NCI-H2081 treated with DMSO at 0.1 percent for 48 hours (cell line): ENCODE measurements at places on chromosomes 2 and 18.

- DNase-seq: no peak
Measured at GRCh38 chr2:55102056-55102812, 52.0 kb upstream of the RTN4 start.

DNA sequence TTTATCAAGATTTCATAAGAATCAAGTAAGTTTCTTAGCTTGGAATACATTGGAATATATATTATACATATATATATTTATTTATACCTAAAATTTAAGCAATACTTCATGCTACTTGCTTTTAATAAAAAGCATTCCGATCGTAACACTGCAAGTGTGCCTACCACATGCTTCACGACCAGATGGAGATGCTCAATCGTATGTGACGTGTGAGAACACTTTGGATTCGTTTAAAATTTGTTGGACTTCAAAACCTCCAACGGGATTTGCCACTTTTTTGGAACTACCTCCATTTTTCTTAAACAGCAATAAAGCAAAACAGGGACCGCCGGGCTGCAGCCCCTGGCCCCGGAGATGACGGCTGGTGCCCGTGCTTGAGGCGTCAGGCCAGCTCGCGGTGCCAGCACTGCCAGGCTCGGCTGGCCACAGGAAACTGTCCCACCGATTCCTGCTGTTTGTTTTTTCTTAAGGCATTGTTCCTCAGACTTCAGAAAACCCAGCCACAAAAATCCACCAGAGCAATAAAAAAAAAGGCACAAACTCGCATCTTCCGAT lies 204.1 kb downstream of the TWIST2 start:
- no peak for DNase-seq

DNA sequence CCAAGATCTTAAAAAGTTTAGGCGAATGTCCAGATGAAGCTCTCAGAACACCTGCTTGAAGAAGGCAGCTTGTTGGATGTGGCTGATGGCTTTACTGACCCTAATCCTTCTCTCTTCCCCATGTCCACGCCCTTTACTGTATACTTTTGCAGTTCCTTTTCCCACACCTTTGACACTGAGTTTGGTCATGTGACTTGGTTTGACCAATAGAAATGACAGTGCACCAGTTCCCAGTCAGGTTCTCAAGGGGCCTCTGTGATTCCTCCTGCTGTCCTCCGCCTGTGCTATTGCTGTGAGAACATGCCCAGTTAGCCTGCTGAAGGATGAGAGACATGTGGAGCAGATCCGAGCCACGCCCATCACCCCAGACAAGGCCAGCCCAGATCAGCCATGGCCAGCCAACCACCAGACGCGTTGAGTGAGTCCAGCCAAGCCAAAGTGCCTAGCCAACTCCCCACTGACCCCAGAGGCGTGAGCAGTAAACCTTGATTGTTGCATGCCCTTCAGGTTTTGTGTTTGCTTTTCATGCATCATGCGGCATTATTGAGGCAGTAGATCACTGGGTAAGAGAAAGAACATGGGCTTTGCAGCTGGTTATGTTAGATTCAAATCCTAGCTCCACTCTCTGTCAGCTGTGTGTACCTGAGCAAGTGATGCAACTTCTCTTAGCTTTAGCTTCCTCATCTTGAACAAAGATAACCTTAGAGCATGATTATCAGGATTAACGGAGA lies 258.0 kb upstream of the SIX2 start:
- no peak for DNase-seq

DNA sequence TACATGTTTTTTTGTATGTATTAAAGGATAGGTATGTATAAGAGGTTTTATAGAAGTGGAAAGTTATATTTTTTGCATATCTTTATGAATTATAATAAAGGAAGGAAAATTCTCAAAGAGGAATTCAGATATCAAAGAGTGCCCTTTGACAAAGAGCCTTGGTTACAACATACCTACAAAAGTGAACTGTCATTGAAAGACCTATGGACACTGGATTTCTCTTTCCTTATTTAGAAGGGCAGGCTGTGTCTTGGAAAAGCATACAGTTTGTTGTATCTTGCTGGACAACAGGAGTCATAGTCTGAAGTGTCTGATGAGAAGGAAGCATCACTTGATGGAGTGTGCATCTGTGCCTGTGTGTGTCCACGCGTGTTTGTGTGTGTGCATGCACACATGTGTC lies 15.2 kb downstream of the UGT1A10 start:
- DNase-seq: no peak

DNA sequence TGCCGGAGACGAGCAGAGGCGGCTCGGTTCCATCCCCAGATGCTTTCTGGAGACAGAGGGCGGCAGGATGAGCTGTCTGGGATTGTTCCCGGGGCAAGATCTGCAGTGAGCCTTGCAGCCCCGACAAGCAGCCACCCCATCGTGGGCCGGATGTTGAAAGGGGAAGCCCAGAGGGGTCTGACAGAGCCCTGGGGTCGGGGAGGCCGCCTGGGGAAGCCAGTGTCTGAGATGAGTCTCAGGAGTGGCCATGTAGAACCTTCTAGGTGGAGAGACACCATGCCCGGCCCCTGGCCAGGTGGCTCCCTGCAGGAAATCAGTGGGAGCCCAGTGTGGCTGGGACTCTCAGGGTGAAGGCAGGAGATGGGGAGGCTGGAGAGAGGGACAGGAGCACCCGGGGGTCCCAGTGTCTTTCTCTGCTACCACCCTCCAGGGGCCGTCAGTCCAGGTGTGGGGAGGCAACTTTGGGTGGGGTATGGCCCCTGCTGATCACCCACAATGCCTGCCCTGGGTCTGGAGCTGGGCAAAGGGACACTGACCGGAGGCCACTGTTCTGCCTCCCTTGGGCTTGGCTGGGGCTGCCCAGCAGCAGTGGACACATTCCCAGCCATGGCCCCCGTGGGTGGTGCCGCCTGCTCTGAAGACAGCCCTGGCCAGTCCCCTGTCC lies 128.3 kb upstream of the HS6ST1 start:
- no peak for DNase-seq

GRCh38 chr18:52070291-52070756 lies 269.7 kb upstream of the DCC start:
- DNase-seq: no peak

GRCh38 chr2:80461505-80462197 lies 157.1 kb upstream of the LRRTM1 start:
- DNase-seq: no peak

- DNase-seq: no peak
Measured at GRCh38 chr18:63007231-63007630, 291.9 kb downstream of the PHLPP1 start.

DNA sequence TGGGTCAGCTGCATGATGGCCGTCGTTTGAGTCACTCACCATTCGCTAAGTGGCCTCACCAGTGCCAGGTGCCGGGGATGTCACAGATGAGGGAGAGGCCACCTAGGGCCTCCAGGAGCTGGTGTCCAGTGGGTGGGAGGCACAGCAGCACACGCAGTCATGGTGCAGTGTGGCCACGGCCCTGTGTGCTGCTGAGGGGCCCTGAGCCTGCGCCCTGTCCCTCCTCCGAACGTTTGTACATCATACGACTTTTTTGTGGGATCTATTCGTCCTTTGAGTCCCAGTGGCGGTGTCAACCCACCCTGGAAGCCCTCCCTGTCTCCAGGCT lies 30.1 kb upstream of the ODC1 start:
- no peak for DNase-seq

DNA sequence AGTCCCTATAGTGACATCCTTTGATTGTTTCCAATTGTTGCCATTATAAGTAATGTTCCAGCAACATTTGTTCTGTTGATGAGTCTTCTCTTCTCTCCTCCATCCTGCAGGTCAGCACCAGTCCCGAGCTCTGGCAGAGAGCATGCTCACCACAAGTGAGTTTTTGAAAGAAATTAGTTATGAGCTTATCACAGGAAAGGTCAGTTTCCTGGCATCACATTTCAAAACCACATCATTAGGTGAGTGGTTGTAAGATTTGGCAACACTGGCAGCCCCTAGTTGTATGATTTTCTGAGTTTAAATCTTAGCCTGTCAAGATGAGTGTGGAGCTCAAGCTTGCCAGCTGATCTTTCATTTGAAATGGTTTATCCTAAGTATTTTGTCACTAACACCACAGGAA lies 149.6 kb downstream of the ESCO1 start:
- no peak for DNase-seq

- no peak for DNase-seq
Measured at GRCh38 chr2:28055325-28055970, 164.9 kb downstream of the BABAM2 start.

- no peak for DNase-seq
Measured at GRCh38 chr2:151337643-151338042, 19.7 kb upstream of the TNFAIP6 start.

GRCh38 chr2:121253021-121253673 lies 31.9 kb downstream of the TFCP2L1 start:
- DNase-seq: no peak

- no peak for DNase-seq
Measured at GRCh38 chr2:20326163-20326780, 24.4 kb downstream of the PUM2 start.

DNA sequence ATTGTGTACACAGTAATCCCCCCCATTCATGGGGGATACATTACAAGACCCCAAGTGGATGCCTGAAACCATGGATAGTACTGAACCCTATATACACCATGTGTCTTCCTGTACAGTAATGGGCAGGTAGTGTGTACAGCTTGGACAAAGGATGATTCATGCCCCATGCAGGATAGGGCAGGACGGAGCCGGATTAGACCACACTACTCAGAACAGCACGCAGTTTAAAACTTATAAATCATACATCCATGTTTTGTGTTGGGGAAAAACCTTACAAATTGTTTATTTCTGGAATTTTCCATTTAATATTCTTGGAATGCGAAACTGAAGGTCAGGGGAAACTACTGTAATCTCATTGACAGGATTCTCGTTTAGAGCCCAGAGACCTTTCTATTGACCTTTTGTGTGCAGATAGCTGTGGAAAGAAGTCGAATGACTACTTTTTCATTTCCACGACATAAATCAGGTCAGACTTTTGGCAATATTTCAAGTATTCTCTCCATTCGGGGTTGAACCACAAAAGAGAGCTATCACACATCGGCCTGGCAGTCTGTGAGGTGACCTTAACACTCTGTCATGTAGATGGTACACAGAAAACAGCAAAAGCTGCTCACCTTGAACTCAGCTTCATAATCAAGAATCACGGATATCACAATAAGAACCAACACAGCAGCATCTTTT lies 9.9 kb upstream of the YPEL5 start:
- no peak for DNase-seq

GRCh38 chr2:160144280-160144990 lies 55.6 kb downstream of the ITGB6 start:
- DNase-seq: no peak

DNA sequence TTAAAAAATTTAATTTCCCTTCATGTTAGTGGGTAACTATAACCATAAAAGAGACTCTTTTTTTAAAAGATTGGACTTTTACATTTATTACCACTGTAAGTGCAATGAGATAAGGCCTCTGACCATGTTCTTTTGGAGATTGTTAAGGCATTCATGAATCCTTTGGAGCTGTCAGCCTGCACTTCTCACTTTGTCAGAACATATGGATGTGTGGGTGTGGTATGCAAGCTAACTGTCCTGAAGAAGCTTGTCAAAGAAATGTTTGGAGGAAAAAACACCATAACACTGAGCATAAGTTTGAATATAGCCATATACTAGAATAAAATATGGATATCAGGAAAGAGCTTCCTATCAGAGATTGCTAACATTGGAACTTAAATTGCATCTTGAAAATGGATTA lies 754.1 kb downstream of the DPP10 start:
- no peak for DNase-seq

GRCh38 chr18:3716116-3716660 lies 266.2 kb downstream of the TGIF1 start:
- no peak for DNase-seq

DNA sequence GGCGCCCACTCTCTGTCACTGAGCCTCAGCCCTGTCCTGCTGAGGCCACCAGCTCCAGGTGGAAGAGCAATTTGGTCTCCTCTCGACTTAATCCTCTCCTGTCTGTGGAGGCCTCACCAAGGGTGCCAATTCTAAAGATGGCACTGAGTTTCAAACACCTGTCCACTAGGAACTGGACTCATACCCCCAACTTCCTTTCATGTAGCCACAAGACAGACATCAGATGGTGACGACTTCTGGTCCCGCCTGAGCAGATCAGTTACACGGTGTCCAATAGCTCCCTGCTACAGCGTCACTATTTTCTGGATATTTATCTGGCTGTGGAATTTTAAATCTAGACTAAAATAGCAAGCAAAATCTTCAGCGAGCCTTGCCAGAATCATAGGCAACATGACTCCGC lies 24.5 kb upstream of the SP5 start:
- DNase-seq: no peak

GRCh38 chr2:20370191-20370590 lies 19.5 kb upstream of the PUM2 start:
- DNase-seq: no peak

DNA sequence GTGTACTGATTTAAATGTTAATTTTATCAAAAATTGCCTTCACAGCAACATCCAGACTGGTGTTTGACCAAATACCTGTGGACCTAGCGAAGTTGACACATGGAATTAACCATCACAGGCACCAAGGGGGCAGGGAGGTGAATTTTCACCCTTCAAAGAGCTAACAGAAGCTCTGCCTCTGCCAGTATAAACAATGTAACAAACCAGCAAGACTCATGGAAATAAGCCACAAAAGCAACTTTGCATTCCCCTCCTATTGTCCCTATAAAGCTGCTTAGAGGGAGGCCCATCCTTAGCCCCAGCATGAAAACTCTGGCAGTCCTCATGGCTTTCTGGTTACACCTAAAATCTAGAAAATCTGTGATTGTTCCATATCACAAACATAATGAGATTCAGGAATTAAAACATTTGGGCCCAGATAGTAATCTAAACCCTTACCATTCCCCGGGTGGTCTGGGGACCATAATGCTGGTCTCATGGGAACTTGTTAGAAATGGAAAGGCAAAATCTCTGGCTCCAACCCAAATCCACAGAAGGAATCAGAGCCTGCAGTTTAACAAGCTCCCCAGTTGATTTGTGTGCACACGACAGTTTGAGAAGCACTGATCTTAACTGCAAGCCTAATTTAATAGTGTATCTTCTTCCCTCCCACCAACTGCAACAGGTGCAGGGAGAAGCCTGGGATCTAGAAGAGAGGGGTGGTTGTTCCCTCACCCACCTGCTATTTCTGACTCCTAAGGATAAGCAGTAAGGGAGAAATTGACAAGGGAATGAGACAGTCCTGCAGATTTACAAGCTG lies 23.1 kb downstream of the SERPINB11 start:
- no peak for DNase-seq
